Endodermal cell (in vitro differentiated cells): ENCODE measurements at places on chromosomes 2 and 18. TPM values are rescaled to one million over a fixed set of nuclear protein-coding genes. Genes with fewer than 3 reads are reported as not detected.

LNPK gene
- total RNA-seq, result 15.0 and 15.4 TPM in 2 replicates

TMEM169 gene
- 0.63 and 1.1 TPM in 2 replicates for total RNA-seq

MBD2 gene
- 35.9 and 38.3 TPM in 2 replicates for total RNA-seq

TEKT4 gene
- total RNA-seq, result not detected in 2 replicates

UGT1A10 gene
- total RNA-seq, result not detected in 3 replicates

SULT1C4 gene
- 2.3 to 3.5 TPM (median 2.4 TPM) in 3 replicates for total RNA-seq

NDUFS1 gene
- total RNA-seq, result 81.1 and 88.3 TPM in 2 replicates

TXNDC2 gene
- total RNA-seq, result 0.14 TPM in 1 of 2 replicates, not detected in the other

ARHGAP28 gene
- total RNA-seq, result 122 and 133 TPM in 2 replicates

ATP6V1B1 gene
- total RNA-seq, result 0.33 TPM in 1 of 3 replicates, not detected in the others

TMEM131 gene
- 36.7 and 39.0 TPM in 2 replicates for total RNA-seq

KYNU gene
- total RNA-seq, result 1.0 and 1.2 TPM in 2 replicates

PROKR1 gene
- 3.8 and 4.4 TPM in 2 replicates for total RNA-seq

RAB6C gene
- 0.22 TPM in 1 of 3 replicates, not detected in the others for total RNA-seq

ZNF519 gene
- 12.4 to 39.9 TPM (median 31.9 TPM) in 3 replicates for total RNA-seq

MBD5 gene
- 39.5 and 49.1 TPM in 2 replicates for total RNA-seq

SERPINB10 gene
- total RNA-seq, result not detected in 2 replicates

FEV gene
- total RNA-seq, result not detected in 2 replicates

DLGAP1 gene
- 11.5 to 14.1 TPM (median 12.2 TPM) in 3 replicates for total RNA-seq

SEC11C gene
- 34.4 to 38.7 TPM (median 37.8 TPM) in 3 replicates for total RNA-seq

ZAP70 gene
- total RNA-seq, result 8.3 to 13.4 TPM (median 9.0 TPM) in 3 replicates

MYOM1 gene
- 0.49 to 0.92 TPM (median 0.88 TPM) in 3 replicates for total RNA-seq

RPRM gene
- total RNA-seq, result 33.8 to 79.0 TPM (median 36.9 TPM) in 3 replicates

CFC1 gene
- total RNA-seq, result 6.4 and 6.9 TPM in 2 replicates

GKN1 gene
- not detected in 3 replicates for total RNA-seq

ATOH8 gene
- total RNA-seq, result 1.2 and 1.3 TPM in 2 replicates

RESP18 gene
- total RNA-seq, result not detected in 2 replicates

IMPA2 gene
- 60.4 and 68.0 TPM in 2 replicates for total RNA-seq

SNTG2 gene
- total RNA-seq, result 11.6 and 11.9 TPM in 2 replicates
